ENCODE measurements at places on chromosomes 13 and 19.
A peak's percentile ranks its signal among the peaks of the same experiment; 100 is the strongest.

- DNase-seq = no peak
These were observed 708.6 kb upstream of the KLHL1 start for GRCh38 chr13:70816853-70817252.

- DNase-seq = no peak
These were observed 715.3 kb upstream of the MIR17HG start for GRCh38 chr13:90632184-90632583.

DNA sequence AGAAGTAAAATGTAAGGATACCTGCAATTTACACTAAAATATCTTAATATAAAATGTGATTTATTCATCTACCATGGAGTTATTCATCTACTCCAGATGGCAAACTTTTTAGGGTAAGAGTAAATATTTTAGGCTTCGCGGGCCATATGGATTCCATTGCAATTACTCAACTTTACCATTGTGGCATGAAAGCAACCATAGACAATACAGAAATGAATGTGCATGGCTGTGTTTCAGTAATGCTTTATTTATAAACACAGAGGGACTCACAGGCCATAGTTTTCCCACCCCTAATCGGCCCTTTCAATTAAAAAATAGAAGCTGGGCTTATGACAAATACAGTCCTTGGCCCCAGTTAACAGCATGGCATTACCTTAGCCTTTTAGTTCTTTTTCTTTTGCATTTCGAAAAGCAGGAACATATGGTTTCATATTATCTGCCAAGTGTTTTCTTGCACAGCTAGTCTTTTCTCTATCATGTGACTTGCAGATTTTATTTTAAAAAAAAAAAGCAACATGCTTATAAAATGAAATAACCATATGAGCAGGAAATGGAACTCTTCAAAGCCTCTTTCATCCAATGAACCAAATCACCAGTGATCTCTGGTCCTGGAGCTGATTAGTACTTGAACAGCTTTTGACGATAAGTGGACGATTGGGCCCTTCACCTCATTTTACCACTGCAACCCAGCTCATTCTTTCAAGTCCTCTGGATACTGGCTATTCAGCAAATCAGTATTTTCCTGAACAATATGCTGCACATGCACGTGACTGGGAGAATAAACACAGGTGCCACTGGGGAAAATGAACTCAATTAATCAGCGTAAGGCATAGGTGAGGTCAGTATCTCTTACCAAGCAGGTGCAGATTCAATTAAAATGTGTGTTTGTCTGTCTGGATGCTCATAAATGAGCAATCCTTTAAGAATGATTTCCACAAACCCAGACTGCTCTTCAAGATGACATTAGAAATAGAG is 63.9 kb downstream of the LHFPL6 start:
- peak; percentile 6 for DNase-seq

DNA sequence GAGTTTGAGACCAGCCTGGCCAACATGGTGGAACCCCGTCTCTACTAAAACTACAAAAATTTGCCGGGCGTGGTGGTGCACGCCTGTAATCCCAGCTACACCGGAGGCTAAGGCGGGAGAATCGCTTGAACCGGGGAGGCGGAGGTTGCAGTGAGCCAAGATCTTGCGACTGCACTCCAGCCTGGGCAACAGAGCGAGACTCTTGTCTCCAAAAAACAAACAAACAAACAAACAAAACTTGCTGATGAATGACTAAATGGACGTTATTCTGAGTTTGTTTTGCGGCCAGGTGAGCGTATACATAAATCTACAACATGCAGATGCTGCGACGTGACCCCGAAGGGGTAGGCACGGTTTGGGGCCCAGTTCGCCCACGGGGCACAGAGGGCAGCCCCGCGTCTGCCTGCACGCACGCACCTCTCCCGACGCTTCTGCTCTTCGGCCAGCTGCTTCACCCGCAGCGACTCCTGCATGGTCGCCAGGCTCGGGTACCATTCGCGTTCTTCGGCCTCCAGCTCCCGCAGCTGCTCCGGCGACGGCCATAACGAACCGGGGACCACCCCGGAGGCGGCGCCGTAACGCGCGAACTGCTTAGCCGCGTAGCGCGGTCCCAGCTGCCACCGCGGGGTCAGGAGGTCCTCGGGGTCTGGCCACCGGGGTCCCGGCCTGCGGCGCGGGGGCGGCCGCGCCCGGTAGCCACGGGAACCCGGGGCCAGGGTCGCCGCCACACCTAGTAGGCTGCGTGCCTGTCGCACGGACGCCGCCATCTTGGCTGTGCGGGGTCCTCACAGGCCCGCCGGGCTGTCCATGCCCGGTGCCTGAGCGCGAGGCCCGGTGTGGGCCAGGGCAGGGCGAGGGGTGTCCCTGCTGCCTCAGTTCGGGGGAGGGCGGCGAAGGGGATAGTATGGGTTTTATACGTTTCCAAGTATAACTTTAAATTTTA is at the start of gene GADD45GIP1:
Gene GADD45GIP1 (minus strand): TSS at position 778 of the 943 bp plus-strand sequence. CDS start 11 bp downstream, at position 767.
- DNase-seq = peak; percentile 86

- no peak for DNase-seq
These were observed 300.6 kb upstream of the KLHL1 start for GRCh38 chr13:70408865-70409264.

- DNase-seq = no peak
These were observed 229.1 kb downstream of the TSHZ3 start for GRCh38 chr19:31119951-31120690.

DNA sequence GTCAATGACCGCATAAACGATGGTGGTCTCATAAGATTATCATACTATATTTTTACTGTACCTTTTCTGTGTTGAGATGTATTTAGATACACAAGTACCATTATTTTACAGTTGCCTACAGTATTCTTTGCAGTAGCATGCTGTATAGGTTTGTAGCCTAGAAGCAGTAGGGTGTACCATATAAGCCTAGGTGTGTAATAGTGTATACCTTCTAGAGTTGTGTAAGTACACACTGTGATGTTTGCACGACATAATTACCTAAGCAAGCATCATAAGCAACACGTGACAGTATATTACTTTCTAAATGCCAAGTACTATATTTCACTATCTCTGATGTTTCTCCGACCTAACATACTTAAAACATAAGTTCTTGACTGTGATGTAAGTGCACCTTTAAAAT is 2.7 kb downstream of the LPAR6 start:
- no peak for DNase-seq

GRCh38 chr13:60135344-60135743 is 28.4 kb downstream of the DIAPH3 start:
- DNase-seq = no peak

DNA sequence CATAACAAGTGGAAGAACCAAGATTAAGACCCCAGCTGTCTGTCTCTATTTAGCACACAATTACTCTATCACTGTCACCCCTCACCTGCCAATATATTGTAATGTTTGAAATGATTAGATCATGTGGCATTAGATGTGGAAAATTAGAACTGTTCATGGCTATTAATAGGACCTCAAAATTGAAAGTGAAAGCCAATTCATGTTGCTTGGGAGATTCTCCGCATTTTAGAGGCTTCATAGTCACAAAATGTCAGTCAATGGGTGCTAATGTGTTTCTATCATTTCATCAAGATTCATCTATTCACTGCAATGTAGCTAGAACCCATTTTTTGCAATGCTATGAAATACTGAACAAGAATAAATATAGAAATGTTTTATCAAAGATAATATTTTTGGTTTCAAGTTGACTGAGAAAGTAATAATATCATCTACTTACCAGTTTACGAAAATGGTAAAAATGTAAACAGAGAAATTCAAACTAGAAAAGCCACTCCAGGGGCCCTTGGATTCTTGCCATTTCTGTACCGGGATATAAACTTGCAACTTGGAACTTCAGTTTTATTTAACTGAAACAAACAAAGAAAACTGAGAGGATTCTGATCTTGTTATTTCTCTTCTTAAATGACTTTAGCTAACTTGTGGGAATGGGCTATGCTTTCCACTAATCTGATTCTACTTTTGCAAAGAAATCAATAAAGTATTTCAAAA is 388.6 kb downstream of the DCT start:
- DNase-seq = no peak

DNA sequence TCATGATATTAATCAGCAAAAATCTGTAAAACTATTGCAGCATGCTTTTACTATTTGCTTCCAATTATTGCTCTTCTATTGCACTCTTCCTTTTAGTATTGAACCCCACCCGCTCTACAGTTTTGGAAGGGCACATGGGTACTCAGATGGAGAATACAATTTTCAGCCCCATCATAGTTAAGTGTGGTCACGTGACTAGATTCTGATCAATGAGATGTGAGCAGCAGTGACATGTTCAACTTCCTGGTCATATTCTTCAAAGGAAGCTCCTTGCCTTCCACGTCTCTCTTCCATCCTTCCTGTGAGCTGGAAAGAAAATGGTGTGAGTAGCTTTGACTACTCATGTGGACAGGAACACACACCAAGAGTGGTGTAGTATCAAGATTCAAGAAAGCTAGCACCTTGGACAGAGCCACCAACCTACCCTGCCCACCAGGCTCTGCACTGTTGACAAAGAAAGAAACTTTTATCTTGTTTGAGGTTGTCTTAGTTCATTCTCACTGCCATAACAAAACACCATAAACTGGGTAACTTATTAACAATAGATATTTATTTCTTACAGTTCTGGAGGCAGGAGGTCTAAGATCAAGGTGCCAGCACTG is 3.8 kb upstream of the FGF14 start:
- DNase-seq = peak; percentile 20

DNA sequence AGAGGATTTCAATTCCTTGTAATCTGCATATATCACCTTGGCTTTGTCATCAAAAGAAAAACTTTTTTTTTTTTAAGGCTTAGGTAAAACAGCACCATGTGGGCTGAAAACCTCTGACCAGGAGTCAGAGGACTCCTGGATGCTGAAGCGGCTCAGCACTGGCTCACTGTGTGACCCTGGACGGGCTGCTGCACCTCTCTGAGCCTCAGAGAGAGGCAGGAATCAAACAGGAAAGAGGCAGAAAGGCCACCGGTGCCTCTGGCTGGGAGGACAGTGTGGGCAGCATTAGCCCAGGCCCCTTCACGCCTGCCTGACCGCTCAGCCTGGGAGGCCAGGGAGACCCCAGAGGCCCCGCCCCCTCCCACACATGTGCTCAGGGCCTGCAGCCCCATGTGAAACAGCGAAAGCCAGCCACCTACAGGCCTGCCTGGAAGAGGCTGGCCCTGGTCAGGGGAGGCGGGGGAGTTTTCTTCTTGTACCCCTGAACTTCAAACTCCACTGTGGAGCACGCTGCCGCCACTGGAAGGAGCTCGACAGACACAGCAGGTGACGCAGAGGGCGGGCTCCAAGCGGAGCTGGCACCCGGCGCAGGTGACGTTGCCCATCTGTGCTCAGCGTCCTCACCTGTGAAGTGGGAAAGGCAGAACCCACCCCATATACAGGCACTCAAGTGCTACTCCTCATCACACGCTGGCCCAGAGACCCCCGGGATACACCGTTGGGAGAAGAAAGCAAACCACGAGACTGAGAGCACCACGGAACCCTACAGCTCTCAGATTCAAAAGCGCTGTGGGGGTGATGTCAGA is 39.7 kb downstream of the MLLT1 start:
- no peak for DNase-seq

DNA sequence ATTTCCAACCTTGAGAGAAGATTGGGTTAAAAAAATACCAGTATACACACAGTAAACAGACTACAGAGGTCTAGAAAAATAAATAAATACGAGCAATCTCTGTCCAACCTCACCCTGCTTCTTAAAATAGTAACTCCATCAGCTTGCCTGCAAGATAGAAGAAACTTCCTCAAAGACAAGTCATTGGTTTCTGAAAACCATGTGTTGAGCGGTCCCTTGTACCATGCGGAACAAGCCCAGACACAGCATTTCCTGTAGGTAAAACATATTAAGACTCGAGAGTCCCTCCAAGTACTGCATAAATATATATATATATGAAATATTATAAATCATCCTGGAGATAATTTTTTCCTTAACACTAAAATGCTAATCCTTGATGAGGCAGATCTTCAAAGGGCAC is 157.4 kb downstream of the MZT1 start:
- DNase-seq = no peak

- no peak for DNase-seq
These were observed 8.5 kb upstream of the TMPRSS9 start for GRCh38 chr19:2351591-2351990.

GRCh38 chr13:52447815-52448552 is 2.5 kb downstream of the VPS36 start:
- peak; percentile 9 for DNase-seq

- DNase-seq = no peak
These were observed 4.6 kb upstream of the WDFY2 start for GRCh38 chr13:51579676-51580075.

DNA sequence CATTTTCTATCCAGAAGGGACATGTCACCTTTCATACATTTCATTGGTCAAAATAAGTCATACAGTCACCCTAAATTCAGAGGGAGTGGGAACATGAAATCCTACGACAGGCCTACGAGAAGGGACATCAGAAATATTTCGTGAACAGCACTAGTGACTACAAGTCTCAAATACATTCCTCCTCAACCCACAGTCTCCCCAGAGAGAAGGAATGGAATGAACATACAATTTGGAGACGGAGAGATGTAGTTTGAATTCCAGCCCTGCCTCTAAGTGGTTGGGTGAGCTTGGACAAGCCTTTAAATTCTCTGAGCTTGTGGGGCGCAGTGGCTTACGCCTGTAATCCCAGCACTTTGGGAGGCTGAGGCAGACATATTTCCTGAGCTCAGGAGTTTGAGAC is 9.9 kb downstream of the SERTM1 start:
- no peak for DNase-seq

GRCh38 chr13:73248711-73249580 is 190.1 kb downstream of the KLF5 start:
- DNase-seq = peak; percentile 83

DNA sequence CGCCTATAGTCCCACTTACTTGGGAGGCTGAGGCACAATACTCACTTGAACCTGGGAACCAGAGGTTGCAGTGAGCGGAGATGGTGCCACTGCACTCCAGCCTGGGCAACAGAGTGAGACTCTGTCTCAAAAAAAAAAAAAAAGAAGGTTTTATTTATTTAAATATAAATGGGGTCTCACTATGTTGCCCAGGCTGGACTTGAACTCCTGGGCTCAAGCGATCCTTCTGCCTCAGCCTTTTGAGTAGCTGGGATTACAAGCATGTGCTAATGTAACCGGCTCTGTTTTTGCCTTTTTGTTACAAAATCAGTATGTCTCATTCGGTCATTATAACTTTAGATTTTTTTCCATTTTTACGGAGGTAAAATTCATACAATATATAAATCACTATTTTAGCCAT is 24.2 kb downstream of the FBXO27 start:
- no peak for DNase-seq

- DNase-seq = no peak
These were observed 26.5 kb downstream of the FPR3 start for GRCh38 chr19:51821456-51821855.

- no peak for DNase-seq
These were observed 20.3 kb downstream of the CKM start for GRCh38 chr19:45302416-45302815.

DNA sequence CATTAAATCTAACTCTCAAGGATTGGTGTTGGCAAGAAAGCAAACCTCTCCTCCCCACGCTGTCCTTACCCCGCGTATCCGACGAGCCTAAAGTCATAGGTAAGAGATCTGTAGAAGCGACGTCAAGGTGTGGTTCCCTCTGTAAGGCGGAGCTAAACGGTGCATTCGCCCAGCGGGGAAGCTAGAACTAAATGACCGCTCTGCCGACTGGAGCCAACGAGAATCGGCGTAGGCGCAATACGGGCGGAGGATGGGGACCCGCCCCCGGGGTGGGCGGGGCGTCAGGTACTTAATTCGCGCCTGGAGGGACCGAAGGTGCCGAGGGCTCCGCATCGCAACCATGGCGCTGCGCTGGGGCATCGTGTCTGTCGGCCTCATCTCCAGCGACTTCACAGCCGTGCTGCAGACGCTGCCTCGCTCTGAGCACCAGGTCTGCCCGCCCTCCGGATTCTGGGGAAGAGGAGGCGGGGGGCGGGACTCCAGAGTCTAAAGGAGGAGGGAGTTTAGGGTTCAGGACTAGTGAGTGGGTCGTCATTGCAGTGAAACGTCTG is at the start of gene DHDH:
Gene DHDH (plus strand): TSS at position 318 of the 551 bp plus-strand sequence. CDS start 23 bp downstream, at position 341.
- DNase-seq = peak; percentile 95

- DNase-seq = no peak
These were observed 20.1 kb upstream of the TFDP1 start for GRCh38 chr13:113564331-113565023.

Measured in kidney tubule cell (primary cell).